ENCODE measurements at places on chromosomes 1 and 21. TPM values are rescaled to one million over a fixed set of nuclear protein-coding genes. Genes with fewer than 3 reads are reported as not detected.

Gene SCAF4
- 17.9 TPM for total RNA-seq

Gene NR5A2
- total RNA-seq, result 5.9 TPM

Gene LYPD8
- total RNA-seq, result not detected

Gene PLEKHA6
- total RNA-seq, result 4.1 TPM

Gene MATN1
- 1.4 TPM for total RNA-seq

GRCh38 chr1:164183854-164184635, 374.9 kb upstream of the PBX1 start:
- DNase-seq, result no peak

- no peak for DNase-seq
Measured at GRCh38 chr21:34946385-34946840, 102.7 kb downstream of the RUNX1 start.

DNA sequence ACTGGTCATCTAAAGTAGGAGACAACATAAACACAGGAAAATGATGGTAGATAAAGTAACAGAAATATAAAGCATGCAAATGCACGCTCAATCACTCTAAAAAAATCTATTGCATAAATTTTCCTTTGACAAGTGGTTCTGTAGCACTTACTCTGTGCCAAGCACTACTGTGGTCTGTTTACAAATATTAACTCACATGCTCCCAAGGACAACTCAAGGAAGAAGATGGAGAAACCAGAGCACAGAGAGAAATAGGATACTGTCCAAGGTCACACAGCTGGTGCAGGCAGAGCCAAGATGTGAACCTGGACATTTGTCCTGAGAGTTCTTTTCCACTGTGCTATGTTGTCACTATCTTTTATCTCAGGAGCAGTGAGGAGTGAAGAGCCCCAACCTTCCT, 105.2 kb downstream of the PAPPA2 start:
- no peak for DNase-seq

DNA sequence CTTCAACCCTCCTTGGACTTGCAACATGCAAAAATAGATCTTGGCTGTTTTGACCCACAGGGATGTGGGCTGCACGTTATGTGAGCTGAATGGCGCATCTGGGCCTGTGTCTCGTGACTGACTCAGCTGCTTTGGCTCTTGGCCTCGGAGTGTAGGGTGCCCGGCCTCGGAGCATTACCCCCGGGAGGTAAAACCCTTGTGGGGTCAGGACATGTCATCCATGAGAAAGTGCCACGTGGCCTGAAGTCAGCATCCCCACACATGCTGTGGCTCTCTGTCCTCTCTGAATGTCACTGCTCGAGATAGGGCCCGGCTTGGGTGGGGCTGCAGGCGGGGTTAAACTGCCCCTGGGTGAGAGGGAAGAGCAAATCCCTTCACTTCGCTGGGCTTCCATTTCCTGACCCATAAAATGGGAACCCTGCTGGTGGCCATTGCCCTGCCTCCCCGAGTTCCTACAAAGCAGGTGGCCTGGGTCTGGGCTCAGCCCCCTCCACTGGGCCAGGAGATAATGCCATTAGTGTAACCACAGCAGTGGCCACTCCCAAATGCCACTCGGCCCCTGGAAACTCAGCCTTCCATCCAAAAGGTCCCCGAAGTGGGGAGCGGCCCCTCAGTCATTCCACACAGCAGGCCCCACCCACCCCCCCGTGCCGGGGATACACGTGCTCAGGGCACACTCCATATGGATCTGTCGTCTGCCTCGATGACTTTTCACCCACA, 22.8 kb upstream of the TSPEAR start:
- DNase-seq, result no peak

DNA sequence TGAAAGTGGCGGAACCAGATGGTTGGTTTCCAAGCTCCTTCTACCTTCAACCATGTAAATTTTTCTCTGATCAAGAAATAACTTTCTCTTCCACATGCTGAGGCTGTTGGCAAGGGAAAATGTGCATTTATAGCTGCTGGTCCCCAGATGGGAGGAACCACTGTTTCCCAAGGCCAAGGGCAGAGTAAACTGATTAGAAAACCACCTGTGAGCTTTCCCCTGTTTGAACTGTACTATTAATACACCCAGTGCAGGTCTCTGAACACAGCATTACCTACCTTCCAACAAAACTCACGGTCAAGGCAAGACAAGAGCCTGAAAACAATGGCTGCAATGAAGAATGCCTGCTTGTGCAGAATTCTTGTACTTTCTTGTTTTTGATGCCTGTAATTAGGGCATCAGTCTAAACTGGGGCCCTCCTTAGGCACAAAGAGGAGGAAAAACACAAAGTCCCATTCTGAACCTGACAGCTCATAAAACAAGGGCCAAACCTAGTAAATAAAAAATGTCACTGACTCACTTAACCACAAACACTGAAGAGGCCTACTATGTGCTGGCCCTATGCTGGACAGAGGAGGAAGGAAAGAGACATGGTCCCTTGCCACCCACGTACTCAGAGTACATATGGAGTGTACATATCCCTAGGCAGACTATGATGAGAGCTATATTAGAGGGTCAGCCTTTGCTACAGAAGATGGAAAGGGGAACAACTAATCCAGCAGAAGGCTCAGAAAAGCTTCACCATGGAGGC, 2.6 kb downstream of the MKNK1 start:
- DNase-seq, result no peak

DNA sequence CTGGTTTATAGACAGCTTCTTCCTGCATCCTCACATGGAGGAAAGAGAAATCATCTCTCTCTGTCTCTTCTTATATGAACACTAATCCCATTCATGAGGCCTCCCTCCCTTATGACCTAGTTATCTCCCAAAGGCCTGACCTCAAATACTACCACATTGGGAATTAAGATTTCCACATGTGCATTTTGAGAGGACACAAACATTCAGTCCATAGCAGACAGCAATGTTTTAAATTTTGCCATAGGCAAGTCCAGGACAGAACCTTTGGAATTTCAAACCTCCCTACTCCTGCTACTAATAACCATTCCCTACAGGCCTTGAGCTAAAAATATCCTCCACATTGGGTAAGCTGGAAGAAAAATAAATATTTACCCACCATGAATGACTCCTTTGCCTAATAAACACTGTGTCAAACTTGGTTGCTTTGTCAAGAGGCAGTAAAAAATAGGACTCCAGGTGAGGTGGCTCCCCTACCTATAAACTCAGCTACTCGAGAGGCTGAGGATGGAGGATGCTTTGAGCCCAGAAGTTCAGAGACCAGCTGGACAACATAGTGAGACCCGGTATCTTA, 113.7 kb downstream of the ZNF281 start:
- DNase-seq, result no peak

Data from skin of body (tissue), 3 donors.